Cardiac fibroblast (primary cell): ENCODE measurements at places on chromosomes 4 and X.

GRCh38 chr4:122876456-122876855 lies 45.9 kb downstream of the NUDT6 start:
- DNase-seq: peak; percentile 32

GRCh38 chr4:185219551-185220344 lies 10.3 kb downstream of the SNX25 start:
- peak; percentile 76 for DNase-seq

DNA sequence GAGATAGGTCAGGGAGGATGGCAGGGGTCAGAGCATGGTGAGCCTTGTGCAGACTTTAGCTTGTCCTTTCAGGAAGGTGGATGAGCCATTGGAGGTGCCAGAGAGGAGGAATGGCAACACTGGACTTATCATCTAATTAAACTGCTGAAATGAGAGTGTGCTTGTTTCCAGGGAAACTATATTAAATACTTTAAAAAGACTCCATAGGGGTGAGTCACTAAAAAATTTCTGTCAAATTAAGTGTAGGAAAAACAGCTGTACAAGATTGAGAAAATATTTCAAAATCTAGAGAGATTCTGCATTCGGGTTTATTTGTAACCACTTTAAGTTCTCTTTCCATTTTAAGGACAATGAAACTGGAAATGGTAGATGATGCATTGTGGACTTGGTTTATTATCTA lies 11.4 kb downstream of the FRAS1 start:
- no peak for DNase-seq

DNA sequence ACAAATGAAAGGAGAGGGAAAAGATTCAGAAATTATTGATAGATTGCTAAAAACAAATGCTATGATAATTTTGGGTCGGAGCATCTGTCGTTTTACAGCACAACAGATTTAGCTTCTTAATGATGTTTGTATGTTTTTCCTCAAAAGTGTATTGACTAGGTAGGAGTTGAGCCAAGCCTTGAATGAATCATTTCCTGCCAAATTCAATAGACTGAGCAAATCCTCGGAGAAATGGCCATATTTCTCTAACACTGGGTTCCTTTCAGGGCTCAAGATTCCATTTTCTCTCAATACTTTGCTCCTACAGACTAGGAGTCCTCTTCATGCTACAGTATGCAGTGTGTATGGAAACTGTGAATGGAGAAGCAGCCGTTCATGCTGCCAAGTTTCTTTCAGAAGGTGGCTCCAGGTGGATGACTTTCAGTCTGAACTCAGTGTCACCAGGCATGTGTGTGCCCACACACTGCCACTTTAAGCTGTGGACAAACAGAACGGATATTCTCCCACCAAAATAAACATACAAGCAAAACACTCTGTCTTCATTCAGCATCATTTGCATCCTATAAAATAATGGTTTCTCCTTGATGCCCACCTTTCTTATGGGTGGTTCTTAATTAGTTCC lies 146.0 kb downstream of the TBL1X start:
- DNase-seq: peak; percentile 34

DNA sequence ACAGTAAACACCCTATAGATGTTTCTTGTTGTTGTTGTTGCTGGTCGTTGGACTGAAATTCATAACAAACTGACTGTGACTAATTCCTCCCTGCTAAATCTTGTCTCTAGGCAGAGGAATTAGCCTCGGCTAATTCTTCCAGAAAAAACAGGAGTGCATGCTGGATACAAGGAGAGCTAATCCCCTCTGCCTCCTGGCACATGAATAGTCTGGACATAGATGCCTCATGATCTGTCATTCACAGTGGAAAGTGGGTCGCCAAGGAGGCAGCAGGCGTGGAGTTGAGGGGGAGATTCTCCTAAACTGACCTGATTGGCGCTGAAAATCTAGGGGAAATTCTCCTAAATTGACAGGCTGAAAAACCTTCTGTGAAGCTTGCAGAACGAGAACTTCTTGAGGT lies 220.1 kb downstream of the DCTD start:
- no peak for DNase-seq

- DNase-seq: no peak
Observed at GRCh38 chrX:2960861-2961515, 31.8 kb upstream of the ARSD start.

GRCh38 chrX:145817331-145818185 lies at the start of gene SLITRK2:
SLITRK2 (plus strand) TSS chrX:145817829; CDS start chrX:145822426, 4,597 bp downstream.
- no peak for DNase-seq

DNA sequence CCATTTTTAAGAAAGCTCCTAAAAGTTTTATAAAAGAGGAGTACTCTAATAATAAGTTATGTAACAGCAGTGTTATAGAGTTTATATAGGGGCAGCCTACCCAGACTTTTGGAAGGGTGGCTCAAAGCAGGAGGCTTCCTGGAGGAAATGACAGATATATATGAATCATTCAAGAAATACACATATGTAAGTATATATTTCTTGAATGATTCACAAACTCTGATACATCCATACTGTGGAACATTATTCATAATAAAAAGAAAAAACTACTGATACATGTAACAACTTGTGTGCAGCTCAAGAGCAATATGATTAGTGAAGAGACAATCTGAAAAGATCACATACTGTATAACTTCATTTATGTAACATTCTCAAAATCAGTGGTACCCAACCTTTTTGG lies 166.2 kb downstream of the WDFY3 start:
- DNase-seq: no peak

DNA sequence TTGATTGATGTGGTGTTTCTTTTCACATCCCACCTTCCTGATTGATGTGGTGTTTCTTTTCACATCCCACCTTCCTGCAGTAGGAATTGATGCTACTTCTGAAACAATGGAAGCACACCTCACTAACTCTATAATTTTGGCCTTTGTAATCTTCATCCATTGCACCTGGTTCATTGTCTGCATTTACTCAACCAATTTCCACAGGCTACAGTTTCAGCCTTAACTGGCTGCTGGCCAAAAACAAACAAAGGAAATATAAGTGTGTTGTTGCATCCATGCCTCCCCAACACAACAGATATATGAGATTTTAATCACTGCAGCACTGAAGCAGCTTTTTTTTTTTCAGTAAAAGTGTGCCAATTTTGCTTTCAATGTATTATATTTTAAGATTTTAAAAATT lies 867.6 kb upstream of the PCDH7 start:
- no peak for DNase-seq

DNA sequence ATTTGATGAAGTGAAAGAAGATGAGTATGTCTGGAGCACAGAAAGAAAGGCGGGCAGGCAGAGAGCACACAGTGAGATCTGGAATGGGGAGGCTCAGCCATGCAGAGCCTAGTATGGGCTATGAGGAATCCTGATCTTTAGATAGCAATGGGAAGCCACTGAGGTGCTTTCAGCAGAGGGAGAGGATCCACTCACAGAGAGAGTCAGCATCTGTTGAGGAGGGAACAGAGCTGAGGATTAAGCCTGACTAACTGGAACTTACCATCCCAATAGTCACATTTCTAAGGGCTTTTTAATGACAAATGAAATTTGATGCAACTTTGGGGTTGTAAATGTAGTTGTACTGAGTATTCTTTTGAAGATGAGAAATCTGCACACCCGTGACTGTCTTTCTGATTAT lies 20.6 kb upstream of the FGFBP2 start:
- DNase-seq: no peak

DNA sequence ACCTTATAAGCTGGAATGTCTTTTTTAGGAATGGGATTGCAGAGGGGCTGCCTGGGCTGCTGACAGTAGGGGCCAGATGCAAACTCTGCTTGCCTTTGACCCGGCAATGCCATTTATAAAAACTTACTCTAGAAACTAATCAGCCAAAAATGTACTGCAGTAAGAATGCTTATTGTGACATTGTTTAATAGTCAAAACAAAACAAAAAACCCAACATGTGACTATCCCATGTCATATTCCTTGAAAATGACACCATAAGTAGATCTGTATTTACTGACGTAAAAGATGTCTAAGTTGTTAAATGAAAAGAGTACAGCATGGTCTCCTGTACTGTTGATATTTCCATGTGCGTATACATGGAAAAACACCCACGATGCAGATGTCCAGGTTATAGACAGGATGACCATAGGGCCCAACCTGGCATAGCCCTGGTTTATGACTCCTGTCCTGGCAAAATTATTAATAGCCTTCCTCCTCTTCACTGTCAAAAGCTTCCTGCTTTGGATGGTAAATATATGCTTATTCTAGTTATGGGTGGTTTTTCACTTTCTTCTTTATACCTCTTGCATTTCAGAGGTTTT lies 138.9 kb downstream of the PTTG2 start:
- peak; percentile 40 for DNase-seq

- DNase-seq: no peak
Observed at GRCh38 chr4:89039730-89040338, 17.2 kb downstream of the FAM13A start.

GRCh38 chr4:6769233-6769988 lies 13.1 kb upstream of the KIAA0232 start:
- no peak for DNase-seq

- DNase-seq: no peak
Observed at GRCh38 chr4:55398966-55399365, 3.2 kb downstream of the TMEM165 start.

GRCh38 chrX:11787564-11787963 lies 29.5 kb downstream of the MSL3 start:
- peak; percentile 64 for DNase-seq

- DNase-seq: no peak
Observed at GRCh38 chr4:130288576-130288975, 1192.6 kb downstream of the C4orf33 start.

DNA sequence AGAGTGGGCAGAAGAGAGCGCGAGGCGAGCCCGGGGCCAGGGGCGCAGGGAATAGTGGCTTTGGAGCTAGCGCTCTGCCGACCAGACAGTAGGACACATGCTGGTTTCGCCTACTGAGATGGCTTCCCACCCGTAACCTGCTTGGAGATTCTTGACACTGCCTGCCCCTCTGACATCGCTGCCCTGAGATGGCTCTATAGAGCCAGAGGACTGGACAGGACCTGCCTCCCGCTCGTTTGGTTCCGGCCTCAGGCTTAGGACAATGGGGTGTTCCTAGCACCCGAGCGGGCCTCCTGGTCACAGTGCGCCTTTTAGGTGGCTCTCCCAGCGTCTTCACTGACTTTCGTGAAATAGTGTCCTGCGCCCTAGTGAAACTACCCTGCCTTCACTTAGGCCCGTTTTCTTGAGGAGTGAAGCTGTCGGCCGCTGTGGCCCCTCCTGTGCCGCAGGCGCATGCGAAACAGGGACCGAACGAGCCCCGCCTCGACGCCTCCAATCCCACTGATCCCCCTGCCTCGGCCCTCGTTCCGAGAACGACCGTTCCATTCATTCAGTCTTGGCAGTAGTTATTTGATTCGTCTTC lies 608 bp downstream of the TAF1 start:
- peak; percentile 25 for DNase-seq

DNA sequence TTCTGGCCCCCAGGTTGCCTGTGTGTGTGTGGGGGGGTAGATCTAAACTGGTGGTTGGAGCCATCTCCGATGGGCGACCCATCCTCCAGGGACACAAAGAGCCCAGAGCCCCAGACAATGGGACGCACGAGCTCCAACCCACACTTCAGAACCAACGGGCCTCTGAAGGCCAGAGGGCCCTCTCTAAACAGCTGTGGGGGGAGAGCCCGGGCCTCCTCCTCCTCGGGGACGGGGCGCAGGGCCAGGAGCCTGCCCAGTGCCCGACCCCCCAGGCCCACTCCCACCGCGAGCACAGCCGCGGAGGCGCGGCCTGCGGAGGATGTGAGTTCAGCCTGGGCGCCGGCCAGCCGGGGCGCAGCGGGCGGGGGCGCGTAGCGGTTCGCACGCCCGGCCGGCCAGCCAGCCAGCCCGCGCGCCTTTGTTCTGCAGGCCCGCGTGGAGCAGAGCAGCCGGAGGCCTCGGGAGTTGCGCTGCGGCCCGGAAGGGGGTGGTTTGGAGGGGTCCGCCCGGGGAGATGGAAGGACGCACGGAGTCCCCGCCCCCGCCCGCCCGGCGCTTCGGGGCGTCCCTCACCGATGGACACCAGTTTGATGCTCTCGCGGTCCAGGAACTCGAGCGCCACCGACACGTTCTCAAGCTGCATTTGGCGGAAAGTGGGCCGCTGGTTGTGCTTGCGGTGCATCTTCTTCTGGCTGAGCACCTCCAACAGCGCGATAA lies 4.0 kb downstream of the FLNA start:
- DNase-seq: peak; percentile 49

DNA sequence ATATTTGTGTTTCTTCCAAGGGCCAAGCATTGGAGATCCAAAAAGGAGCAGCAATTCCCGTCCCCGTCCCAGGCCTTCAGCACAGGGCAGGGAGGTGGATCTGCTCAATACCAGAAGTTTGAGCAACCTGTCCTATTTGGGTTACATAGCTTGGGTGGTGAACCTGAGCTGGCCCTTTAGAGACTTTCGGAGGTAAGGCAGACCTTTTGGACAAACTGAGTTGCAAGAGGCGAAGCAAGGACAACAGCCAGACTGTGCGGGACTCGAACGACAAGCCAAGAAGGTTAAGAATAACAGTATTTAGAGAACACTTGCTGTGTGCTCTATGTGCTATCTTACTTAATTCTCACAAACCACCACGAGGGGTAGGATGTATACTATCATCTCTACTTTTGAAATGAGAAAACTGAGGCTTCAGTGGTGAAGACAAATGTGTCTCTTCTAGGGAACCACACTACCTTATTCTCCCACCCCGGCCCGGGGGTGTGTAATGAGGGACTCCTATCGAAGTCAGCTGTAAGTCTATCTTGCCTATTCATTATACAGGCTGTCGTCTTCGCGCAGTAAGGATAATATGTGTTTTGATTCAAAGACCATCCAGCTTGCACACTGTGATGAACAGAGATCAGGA lies 1.3 kb downstream of the NOP14 start:
- no peak for DNase-seq

- DNase-seq: no peak
Observed at GRCh38 chr4:113673450-113673849, 88.1 kb downstream of the CAMK2D start.

GRCh38 chr4:155411546-155411945 lies 34.8 kb upstream of the MAP9 start:
- DNase-seq: no peak

DNA sequence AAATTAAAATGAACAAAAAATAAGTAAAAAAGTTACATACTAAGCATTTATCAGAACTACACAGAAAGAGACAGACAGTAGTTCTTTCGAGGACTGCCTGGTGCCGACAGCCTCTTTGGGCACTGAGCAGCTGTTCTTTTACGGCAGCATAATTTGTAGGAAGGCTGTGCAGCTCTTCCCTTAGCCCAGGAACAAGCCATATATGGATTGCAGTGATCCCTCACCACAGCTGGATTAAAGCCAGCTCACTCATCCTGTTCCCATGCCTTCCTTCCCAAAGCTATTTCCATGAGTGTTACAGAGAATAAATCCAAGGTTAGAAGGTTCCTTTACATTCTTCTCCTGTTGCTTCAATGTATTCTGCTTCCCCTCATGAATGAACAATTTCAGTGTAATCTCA lies 71.7 kb downstream of the DDX60L start:
- peak; percentile 93 for DNase-seq

DNA sequence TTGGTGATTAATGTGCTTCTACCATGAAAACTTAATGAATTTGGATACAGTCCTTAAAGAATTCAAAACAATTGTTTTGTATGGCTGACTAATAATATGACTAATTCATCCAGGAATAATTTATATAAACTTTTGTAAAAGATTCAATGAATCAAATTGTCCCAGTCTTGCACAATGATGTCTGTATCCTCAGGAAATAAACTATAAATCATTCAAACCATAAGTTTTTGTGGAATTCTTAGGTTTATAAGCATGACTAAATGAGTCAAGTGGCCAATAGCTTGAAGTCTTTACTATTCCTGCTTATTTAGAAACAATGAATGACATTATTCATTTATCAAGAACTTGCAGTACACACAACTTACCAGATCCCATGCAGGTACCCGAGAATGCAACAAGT lies 935.0 kb upstream of the INTU start:
- DNase-seq: peak; percentile 62

GRCh38 chr4:144189121-144189520 lies 48.6 kb upstream of the GYPA start:
- DNase-seq: no peak
